ENCODE measurements at places on chromosomes 2 and 18.
A peak's percentile ranks its signal among the peaks of the same experiment; 100 is the strongest.

- DNase-seq, result no peak
These were observed 40.1 kb downstream of the ARHGAP25 start for GRCh38 chr2:68774569-68775271.

GRCh38 chr2:239828192-239828972, 196.8 kb downstream of the NDUFA10 start:
- no peak for DNase-seq

GRCh38 chr2:182698671-182699070, 17.4 kb upstream of the DNAJC10 start:
- DNase-seq, result no peak

GRCh38 chr2:226411205-226411604, 388.4 kb downstream of the IRS1 start:
- no peak for DNase-seq

GRCh38 chr2:28436525-28437051, 43.9 kb downstream of the FOSL2 start:
- DNase-seq, result no peak

DNA sequence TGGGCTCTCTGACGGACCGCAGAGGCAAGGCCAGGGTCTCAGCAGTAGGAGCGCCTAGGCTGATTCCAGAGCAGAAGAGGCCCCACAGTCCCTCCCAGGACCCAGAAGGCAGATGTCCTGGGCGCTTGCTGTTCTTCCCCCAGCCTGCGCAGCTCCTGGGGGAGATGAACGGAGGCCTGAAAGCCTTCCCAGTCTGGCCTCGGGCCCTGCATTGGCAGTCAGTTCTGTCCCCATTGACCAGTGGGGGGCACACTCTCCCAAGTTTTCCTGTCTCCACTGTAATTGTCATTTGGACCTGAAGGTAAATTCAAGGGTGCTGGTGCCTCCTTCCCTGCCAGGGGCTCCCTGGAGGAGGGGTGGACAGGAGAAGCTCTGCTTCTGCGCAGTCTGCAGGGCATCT, 345.7 kb downstream of the CYP26B1 start:
- DNase-seq, result no peak

GRCh38 chr18:10457128-10457527, 2.7 kb downstream of the APCDD1 start:
- no peak for DNase-seq

DNA sequence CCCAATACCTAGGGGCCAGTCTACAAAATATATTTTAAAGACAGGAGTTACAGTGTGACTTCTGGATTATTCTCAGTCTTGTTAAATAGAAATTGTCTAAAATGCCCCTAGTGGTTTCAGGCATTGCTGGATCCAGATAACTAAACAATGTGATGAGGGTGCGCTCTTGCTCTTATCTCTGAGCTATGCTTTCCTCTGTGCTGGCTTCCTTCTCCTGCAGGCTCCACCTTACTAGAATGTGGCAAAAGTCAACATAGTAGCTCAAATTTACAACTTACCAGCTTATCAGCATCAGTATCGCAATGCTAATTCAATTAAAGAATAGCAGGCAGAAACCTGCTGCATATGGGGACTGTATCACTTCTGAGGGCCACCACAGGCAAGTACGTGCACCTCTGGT, 61.3 kb upstream of the RNU4ATAC start:
- no peak for DNase-seq

DNA sequence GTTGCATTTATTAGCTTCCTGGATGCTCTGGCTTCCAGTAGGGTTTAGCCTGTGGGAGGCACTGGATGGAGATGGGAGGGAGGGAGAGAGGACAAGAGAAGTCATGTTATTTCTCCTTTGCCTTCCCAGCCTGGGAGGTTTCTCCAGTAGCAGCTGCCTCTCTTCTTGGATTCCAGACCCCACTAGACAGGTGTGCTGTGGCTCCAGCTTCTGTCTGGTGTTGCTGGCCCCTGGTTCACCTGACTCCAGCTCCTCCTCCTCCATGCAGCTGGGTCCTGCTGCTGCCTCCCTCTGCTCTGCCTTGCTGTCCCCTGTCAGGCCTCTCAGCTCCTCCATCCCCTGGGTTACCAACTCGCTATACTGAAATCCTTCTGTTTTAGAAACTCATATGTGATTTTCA, 188.9 kb upstream of the TNP1 start:
- DNase-seq, result no peak

DNA sequence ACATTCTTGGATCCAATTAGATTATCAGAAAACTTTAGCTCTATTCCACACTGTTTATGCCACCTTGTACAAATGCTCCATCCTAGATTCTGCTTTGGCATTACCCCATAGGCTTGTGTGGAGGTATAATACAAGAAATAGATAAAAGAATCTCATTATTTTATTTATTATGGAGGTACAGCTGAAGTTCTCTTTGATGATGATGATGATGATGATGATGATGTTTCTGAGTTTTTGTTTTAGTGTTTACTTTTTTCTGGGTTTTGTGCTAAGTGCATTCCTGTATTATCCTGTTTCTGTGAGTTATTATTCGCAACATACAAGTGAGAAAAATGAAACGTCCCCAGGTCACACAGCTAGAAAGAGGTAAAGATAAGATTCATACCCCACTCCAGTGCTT, 43.4 kb downstream of the ANXA4 start:
- no peak for DNase-seq

DNA sequence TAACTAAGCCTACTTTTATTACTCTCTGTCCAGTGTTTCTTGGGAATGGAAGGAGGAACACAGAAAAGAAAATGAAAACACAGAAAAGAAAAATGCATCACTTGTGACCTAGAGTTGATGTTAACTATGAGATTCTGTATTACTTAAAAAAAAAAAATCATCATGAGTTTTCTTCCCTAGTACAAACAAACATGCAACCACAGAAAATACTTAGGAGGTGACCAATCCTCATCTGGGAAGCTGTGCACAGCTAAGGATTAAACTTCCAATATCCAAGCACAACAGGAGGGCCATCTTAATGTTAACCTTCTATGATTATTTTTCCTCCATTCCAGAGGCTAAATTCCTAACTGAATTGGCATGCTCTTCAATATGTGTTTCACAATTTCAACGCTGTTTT, 1140.4 kb downstream of the LRP1B start:
- peak; percentile 78 for DNase-seq

DNA sequence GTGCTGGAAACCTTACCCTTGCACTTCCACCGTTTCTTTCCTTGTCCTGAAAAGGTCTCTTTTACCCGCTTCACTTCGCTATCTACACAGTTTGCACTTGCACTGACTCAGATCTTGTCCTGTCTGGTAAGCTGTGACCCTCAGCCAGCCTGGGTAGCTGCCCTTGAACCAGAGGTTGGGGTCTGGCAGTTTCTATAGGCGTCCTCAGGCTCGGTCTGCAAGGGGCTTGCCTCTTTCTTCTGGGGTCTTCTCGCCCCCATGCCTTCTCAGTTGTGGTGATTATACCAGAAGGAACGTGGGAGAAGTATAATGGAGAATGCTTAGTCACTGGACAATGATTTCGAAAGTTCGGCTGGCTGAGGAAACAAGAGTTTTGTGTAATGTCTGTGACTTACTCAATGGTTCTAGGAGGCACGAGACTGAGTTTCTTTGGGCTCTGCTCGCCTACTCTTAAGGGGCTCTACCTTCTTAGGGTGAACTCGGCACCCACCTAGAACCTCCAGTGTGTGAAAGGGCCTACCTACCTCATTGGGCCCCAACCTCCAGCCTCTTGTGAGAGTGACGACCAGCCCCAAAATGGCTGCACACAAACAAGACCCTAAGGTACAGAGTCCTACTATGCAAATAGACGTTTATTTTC, 6.9 kb upstream of the STAT1 start:
- DNase-seq, result no peak

DNA sequence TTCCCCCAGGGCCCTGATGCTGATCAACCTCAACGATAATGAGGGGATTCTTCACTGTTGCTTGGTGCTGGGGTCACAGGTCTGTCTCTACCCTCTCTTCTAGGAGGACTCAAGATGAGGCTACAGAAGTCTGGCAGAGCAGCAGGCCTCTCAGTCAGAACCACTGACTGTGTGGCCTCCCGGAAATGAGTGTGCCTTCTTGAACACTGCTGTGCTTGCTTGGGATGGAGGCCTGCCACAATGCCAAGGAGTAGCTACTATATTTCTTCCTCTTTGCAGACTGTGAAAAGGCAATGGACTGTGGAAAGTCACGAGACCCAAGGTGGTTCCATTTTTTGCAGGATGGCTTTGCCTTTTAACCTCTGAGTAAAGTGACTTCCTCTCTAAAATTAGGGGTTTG, 5.8 kb upstream of the HOXD1 start:
- no peak for DNase-seq

- DNase-seq, result no peak
These were observed 81.6 kb downstream of the NDUFA10 start for GRCh38 chr2:239943571-239943970.

DNA sequence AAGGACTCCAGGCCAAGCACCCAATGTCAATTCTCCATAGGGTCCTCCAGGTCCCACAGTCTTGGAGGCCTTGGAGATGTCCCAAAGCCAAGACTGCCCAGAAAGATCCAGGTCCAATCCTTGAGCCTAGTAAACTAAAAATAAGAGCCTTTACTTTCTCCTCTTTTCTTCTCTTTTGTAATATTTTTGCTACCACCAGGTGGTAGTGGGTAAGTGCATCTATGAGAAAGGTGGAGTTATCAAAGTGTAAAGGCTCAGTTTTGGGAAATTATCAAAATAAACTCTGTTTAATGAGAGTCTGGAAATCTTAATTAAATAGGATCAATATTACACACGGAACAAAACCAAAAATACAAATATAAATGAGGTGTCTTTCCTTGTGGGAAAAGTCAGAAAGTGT, 276.4 kb downstream of the ALK start:
- no peak for DNase-seq

DNA sequence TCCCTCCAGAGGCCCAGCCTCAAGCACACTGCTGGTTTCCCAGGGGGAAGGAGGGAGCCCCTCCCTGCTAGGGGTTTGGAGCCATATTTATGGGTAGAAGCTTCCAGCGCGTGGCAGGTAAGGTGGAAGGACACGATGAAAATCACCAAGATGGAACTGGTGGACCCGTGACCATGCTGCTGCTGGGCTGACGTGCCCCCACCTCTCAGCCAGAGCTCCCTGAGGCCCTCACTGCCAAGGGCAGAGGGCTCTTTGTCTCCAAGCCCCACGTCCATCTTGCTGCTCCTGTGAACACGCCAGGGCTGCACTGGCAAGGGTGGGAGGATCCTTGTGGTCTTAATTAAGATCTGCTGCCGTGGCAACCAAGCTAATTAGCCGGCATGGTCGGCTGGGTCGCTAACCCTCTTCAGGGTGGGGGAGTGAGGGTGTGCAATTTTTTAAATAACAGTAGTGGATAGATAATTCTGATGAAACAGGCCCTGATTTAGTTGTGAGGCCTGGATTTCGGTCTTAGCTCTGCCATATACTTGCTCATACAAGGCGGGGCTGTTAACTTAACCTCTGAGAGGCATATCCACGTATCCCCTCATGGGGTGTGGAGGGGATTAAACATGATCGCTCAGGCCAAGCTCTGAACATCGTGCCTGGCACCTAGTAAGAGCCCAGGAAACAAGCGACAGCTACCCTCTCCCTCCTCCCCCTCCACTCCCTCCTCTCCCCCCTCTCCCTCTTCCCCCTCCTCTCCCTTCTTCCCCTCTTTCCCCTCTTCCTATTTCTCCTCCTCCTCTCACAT, 232.8 kb downstream of the CELF4 start:
- DNase-seq, result no peak

DNA sequence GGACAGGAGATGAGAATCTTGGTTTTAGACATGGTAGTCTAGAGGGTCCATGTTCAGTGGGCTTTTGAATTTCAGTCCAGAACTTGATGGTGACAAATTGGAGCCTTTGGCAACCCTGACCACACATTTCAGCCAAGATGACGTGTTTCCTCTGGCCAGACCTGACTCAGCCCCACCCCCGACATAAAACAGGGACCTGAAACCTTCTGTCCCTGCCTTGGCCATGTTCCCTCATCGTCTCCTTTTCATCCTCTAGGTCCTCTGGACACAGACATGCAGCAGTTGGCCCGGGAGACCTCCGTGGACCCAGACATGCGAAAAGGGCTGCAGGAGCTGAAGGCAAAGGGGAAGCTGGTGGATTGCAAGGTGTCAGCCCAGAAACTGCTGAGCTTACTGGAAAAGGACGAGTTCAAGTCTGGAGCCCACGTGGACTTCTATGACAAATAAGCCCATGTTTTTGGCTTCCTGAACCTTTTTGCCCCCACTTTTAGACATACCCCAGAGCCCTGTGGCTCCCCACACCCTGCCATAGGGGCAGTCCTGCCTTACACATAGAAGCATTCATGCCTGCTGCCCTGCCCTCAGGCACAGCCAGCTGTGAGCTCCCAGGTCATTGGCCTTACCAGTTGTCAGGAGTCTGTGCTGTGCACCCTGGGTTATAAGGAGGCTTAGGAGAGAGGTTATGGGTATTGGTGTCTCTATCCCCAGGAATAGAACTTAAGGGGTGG, 4.0 kb downstream of the SPR start:
- no peak for DNase-seq

GRCh38 chr18:43031169-43031568, 84.3 kb downstream of the RIT2 start:
- no peak for DNase-seq

DNA sequence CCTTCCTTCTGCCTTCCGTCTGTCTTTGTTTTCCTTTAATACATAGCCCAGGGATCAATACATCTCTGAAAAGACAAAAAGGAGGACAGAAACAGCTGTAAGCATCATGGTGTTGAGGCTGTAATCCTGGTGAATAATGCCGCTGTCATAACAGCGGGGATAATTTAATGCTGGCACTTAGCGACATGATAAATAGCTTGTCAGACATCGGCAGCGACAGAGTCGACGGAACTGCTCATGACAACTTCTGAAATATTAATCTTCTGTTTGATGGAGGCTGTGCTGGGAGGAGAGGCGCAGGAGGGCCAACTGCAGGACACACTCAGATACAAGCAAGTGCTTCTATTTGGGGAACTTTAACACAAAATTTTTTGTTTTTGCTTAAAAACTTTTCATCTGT, 602.2 kb downstream of the GALR1 start:
- no peak for DNase-seq

DNA sequence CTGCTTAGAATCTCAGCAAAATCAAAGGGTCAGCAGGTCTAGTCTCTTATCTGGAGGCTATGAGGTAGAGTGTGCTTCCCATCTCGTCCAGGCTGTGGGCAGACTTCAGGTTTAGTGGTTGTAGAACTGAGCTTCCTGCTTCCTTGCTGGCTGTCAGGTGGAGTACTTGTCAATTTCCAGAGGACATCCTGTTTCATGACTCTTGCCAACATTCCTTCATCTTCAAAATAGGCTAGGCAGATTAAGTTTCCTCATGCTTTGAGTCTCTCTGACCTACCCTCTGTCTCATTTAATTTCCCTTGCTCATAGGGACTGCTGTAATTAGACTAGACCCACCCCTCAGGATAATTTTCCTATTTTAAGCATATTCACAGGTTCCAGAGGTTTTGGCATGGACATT, 562.6 kb downstream of the SPAG16 start:
- no peak for DNase-seq

DNA sequence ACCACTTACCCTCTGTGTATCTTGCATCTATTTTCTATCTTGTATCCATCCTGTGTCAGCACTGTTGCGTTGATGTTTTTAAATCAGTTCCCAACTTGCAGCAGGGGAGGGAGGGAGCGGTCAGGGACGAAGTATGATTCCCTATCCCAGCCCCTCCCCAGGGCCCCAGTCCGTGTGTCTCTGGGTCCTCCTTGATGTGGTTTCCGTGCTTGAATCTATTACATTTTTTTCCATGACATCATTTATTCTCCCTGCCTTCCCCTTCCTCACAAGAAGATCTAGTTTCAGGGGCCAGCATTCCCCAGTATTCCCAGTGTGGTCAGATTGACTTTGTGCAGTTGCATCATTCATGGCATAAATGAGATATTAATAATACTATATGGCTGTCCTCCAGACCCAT, 479.3 kb downstream of the PTPRM start:
- DNase-seq, result no peak

Data from SJSA1 (cell line).